ENCODE measurements at places on chromosomes 1 and 21.

DNA sequence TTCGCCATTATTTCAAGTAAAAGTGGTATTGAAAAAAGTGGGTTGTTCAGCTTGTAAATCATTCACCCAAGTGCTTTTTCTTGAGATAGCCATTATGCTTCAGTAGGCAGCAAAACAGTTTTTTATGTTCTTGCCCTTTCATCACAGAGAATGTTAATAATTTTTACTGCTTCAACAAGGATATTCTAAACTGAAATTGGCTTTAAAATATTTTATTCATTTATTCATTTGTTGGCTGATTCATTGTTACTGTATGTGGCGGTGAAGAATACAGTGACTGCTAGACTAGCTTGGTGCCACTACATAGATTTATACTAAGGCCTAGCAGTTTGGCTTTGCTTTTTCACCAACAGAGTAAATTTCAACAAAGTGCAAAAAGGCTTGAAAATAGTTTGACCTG, 121.5 kb downstream of the OLFML2B start:
- DNase-seq = no peak

DNA sequence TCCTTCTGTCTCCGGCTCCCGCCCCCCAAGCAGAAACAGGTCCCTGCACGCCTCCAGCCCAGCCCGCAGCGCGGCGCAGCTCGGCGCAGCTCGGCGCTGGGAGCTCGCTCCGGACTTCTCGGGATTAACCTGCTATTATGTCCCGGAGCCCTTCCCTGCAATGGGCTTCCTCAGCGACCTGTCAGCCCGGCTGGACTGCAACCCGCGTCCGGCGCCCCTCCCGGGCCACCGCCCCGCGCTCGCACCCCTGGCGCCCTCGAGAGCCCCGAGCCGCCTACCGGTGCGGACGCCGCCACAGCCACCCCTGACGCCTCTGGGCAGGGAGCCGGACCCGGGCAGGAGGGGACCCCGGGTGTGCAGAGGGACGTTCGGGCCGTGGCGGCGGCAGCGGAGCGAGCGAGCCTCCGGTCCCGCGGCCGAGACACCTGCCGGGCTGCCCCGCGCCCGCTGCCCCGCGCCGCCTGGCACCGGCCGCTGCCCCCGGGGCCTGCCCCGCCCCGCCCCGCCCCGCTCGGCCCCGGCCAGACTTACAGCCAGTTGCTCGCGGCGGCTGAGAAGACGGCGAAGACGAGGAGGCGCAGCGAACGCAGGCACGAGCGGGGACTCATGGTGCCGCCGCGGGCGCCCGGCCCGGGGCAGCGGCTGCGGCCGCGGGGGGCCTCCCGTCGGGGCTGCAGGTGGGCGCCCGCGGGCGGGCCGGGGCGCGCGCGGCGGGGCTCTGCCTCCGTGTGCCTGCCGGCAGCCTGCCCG, 407 bp downstream of the WNT4 start:
- DNase-seq = no peak

GRCh38 chr1:172480431-172480830, 36.6 kb upstream of the PIGC start:
- DNase-seq = no peak

DNA sequence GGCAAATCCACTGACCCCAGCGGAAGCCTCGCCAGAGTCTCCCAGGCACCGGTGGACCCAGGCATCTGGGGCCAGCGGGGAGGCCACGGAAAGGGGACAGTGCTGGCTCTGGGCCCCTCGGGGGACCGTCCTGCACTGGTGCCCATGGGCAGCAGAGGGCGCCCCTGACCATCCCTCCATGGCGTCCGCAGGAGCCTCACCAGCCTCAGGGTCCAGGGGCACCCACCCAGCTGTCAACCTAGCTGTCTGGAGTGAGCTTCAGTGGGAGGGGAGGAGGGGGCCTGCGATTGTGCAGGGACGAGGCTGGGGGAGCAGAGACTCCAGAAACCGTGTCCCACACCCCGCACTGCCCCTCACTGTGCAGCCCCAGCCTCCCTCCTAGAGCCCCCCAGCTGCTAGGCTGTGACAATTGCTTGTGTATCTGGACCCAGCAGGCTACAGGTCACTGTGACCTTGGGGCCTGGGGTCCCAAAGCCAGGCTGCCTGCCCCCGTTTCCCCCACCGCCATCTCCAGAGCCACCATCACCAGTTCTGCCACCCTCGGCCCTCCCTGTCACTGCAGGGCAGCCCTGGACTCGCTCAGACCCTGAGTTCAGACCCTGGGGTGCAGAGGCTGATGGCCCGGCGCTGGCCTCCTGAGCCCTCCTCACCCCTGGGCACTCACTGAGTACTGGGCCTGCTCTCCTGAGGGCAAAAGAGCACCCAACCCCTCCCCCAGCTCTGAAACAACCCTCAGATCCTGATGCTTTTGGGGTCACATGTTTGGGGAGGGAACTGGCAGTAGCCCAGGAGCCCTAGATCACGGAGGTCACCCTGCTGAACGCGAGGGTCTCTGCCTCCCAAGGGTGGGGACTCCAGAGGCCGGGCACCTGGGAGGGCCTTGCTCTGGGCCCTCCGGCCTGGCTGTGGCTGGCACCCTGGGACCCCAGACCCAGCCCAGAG, 10.6 kb upstream of the COL6A1 start:
- DNase-seq = peak; percentile 29

DNA sequence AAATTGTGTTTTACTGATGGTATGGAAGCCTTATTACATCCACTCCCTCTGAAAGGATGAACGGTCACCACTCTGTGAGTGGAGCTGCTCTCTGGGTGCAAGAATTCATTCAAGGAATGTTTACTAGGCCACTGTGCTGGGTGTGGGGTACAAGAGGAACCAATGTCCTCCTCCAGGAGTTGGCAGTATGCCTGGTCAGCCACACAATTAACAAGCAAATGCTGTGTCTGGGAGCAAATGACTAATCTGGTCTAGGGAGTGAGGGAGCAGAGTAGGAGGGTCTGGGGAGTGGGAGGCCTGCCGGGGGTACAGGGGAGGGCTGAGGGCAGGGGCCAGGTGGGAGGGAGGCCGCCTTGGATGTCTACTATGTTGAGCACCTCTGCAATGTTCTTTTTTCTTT, 27.2 kb upstream of the TDRD10 start:
- no peak for DNase-seq

GRCh38 chr1:160607011-160607671, 27.8 kb upstream of the CD84 start:
- DNase-seq = peak; percentile 71

All from stimulated activated CD4-positive, alpha-beta T cell treated with anti-CD3 and anti-CD28 coated beads, Interleukin-4, amount 100 ng/mL, for 4 hours (primary cell).